Activated T-helper 1 cell treated with Interleukin-2 at 50 U/mL for 16 hours (primary cell): ENCODE measurements at places on chromosomes 4 and X.

DNA sequence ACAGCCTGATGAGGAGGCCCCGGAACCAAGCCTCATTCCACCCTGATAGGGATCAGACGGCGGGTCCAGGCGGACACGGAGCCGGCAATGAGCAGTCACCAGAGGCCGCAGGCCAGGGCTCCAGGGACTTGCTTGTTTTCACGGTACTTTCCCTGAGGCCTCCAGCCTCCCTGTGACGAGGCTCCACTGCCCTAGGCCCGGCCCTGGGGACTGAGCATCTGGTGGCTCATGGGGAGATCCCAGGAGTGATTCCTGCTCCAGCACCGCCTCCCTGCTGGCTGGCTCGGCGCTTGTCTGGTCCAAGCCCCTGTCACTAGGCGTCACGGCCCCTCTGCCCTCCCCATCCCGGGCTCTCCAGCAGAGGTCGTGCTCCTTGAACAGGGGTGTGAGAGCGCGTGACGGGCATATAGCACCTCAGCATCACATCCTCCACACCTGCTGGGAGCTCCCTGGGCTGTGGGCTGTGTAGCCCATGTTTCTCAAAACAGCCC, 14.1 kb downstream of the HTRA3 start:
- DNase-seq = no peak

DNA sequence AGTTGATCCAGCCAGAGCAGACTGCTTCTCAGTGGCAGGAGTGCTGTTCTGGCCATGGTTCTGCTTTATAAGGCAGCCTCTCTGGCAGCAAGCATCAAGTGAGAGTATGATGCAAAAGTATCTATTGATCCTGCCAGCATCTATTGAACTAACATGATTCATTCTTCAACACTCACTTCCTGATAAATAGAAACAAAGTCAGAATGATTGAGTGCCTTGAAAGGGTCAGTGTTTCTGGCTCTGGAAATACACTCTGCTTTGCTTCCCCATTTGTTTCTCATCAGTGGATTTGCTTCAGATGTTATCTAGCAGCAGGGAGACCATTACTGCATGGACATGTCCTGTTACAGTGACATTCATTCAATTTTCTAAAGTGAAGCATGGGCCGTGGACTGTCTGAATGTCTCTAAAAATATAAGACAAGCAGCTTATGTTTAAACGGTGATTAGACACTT, 66.2 kb upstream of the FRAS1 start:
- no peak for DNase-seq

DNA sequence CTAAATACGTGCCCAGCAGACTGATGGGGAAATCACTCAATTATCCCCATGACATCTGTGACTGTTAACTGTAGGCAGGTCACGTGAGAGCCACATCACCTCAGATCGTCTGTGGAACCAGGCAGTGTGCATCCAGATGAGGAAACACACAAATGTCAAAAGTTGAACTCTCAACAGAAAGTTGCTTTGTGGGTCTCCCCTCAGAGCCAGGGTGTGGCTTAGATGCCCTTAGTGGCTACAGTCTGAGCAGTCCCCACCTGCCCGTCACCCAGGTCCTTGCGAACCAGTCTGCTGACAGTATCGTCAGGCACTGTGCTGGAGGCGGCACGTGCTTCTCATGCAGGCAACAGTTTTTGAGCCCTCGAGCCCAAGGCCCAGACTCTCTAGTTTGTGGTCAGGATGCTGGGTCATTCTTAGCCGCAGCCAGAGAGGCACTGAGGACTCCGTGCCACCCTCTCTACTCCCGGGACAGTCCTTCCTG, 10.8 kb downstream of the TMEM187 start:
- no peak for DNase-seq

DNA sequence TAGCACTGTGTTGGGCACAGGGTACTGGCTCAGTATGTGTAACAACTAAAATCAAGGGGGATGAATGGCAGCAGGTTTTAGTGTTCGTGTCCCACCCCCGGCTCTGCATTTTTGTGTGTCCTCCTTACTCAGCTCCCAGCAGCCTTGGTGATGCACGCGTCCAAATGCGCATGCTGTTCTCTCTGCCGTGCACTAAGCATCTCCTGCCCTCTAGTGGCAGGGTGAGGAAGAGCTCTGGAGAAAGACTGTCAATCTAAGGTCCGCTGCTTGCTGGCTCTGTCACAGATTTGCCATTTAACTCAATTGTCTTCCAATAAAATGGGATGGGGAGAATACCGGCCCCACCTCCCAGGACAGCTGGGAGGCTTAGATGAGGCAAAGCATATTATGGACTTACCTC, 61.4 kb downstream of the WFS1 start:
- no peak for DNase-seq

DNA sequence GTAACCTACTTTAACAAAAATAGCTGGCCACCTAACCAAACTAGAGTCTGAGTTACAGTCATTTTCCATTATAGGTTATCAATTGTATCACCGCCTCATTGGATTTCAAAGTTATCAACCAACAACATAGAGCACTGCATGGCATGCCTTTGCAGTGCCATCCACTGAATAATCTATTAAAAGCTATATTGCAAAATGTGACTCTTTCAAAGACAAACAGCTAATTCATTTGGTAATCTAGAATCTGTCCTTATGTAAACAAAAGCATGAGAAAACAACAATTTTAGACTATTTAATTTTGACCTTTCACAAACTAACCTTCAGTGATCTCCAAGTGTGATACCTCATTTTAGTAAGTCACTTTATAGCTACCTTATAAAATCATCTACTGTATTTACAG, 144.2 kb upstream of the SH3RF1 start:
- no peak for DNase-seq

GRCh38 chr4:93461541-93461940, 367.0 kb upstream of the ATOH1 start:
- no peak for DNase-seq

DNA sequence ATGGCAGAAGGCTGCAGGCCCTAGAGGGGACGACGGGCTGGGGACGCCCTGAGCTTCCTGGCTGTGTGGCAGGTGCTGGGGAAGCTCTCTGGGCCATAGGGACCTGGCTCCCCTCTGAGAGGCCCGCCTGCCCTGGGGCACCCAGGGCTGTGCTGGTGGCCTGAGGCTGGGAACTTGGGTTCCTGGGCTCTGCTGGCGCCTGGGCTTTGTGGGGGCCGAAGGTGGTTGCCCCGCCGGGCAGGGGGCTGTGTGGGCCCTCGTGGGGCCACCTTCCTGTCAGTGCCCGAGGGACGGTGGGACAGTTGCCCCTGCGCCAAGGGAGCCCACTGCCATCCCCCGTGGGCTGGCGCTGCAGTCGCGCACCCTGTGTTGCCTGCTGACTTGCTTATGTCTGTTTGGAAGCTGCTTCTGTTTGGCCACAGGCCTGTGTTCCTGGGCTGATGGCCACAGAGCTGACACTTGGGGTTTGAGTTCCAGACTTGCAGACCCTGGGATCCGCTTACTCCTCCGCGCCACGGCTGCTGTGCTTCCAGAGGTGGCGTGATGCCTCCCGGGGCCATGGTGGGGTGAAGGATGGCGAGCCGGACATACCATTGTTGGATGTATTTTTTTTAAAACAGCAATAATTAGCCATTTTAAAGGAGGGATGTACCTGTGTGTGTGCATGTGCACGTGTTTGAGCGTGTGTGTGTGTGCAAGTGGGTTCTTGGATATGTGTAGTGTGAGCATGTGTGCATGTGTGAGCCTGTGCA, 8.5 kb downstream of the NAT8L start:
- DNase-seq = no peak

DNA sequence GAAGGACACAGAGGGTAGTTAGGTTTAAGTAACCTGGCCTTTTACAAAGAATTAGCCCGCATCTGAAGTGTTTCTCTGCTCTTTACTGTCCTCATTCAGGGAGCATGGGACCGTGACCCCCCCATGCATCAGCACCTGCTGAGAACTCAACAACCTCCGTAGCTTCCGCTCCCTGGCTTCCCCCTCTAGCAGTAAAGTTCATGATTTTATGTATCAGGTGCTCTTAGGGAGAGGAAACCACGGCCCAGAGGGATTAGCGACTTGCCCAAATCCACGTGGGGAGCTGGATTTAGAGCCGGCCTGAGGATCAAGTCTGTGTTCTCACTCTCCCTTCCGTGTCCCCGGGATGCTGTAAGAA, 284.6 kb upstream of the GATB start:
- no peak for DNase-seq

DNA sequence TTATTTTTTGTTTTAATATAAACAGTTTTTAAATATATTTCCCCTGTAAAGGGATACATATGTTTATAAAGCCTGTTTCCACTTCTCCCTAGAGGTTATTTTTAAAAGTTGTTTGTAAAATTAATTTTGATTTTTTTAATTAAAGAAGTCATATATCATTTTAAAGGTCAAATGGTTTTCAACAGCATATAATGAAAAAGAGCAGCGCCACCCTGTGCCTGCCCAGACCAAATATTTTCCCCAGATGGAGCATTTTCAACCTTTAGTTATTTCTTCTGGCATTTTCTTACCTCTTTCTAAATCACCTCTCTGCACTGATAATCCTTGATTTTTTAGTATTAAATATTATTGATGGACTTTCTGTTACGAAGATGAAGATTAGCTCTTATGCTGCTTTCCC, 21.0 kb downstream of the MSX1 start:
- DNase-seq = no peak

DNA sequence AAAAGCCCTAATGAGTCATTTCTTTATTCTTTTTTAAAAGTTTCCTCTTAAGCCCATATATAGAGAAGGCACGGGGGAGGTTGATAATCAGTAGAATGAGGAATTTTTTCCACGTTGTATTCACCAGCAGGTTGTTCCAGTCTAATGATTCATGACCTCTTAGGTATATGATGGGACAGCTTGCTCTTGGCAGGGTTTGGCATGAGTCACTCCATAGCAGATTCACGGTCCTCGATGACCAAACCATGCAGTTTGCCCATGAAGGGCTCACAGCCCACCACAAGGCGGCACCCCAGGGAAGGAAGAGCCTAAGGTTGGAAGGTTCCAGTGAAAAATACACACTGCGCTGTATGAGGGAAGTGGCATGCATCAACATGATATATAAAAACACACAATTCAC, 623.8 kb upstream of the DIPK2B start:
- no peak for DNase-seq

GRCh38 chr4:86582410-86582809, 11.7 kb upstream of the PTPN13 start:
- DNase-seq = no peak

GRCh38 chr4:176034499-176034898, 31.1 kb upstream of the WDR17 start:
- DNase-seq = no peak

DNA sequence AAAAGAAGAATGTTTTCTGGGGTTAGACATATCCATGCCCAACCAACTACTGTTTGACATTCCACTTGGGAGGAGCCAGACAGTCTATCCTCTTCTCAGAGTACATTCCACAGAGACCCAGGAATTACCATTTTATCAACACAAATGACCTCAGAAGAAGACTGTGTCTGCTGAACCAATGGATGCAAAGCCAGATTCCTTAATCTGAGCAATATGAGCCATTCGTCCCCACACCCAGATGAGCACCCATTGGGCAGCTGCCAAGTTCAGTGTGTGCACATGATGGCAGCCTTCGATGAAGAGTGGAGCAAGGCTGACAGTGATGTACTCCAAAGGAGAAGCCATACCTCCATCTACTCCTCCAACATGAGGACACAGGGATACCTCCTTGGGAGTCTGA, 111.3 kb downstream of the ZNF674 start:
- no peak for DNase-seq

DNA sequence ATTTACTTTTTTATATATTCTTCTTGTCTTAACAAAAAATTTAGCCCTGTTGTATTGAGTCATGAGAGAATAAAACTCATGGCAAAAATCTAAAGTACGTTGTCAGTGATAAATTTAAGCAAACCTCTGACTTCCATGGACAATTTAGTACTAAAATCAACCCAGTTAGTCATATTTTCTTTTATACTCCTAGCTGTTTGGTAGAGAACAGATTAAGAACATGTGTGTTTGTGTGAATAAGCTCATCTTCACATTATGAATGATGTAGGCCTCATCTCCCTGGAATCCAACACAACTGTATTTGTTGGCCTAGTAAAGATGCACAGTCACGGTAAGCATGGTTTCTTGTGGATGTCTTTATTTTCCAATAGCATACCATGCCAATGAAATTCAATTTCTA, 40.8 kb upstream of the FAM47B start:
- DNase-seq = no peak

DNA sequence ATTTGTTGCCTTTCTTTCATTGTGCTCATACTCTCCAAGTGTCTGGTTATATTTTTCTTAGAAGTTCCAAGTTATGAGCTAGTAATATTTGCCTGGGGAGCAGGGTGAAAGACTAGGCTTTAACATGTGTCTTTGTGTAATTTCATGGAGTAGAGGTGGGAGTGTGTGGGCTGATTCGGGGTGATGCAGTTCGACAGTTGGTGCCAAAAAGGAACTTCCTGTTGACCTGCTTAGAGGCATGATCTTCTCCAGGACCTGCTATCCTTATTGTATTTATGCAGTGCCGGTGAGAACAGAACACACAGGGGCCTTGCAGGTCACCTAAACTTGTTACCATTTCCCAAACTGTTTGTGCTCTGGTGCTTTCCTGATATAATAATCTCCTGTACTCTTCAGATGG, 21.2 kb downstream of the USP53 start:
- no peak for DNase-seq

GRCh38 chr4:78439328-78439727, 112.2 kb upstream of the ANXA3 start:
- no peak for DNase-seq

DNA sequence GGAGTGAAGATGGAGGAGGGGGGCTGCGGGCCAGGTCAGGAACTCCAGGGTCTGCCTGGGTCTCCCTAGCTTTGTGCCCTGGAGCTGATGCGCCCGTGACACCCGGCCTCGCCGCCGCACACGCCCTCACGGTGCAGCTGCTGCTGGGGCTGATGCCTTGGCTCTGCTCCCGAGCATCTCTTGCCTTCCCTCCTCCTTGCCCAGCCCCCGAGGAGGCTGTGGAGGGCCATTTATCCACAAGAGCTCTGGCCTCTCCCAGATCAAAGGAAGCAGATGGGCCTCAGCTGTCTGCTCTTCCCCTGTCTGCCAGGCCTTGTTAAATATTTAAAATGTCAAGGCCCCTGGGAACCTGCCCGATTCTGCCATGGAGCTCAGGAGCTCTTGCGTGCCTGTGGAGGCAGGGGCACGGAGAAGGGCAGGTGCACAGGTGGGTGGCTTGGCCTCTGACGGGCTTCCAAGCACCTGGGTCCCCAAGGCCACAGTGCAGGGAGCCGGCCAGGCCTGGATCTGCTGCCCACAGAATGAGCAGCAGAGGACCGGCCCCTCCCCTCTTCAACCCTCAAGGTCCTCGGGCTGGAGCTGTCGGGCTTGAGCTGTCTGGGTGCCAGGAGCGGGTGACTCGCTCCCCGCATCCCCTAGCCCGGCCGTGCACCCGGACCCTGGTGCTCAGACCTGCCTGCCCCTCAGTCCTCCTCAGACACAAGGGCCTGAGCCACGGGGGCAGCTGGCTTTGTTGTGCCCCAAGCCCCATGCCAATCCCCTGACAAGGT, 20.3 kb downstream of the ATP2B3 start:
- DNase-seq = no peak
